Hematopoietic multipotent progenitor cell treated with erythropoietin and hydrocortisone succinate and interleukin-3 and kit ligand, for 17 days (in vitro differentiated cells): ENCODE measurements at places on chromosomes 7 and 10.

DNA sequence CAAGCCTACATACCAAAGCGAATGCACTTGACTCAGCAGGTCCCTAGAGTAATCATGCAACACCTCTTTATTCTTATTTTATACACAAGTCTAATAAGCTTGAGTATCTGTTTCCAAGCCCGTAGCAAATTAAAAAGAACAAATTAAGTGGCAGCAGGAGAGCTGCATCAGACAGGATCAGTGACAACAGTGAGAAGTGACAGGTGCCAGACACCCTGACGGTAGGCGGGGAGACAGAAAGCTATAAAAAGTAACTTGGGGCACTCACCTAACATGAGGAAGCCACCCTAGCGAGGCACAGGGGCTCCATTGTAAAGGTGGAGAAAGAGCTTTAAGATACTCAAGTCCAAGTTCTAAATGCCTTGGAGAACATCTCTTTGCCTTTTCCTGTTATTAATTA is 174.2 kb downstream of the PLXNA4 start:
- no peak for DNase-seq

DNA sequence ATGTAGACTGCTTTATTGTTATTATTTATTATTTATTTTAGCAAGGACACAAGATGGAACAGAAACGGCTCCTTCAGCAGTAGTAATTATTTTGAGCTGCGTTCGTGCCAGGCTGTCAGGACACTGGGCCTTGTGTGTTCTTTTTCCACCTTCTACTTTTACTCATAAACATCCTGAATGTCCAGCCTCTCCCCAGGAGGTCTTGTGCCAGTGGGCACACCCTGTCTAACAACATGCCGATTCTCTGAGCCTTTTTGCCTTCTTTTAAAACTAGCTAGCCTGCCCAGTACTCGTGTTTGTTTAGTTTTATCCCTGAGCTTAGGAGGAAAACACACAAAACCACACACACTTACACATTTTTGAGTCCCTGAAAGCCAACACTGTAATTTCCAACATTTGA is 1.2 kb downstream of the SCIN start:
- DNase-seq, result no peak

DNA sequence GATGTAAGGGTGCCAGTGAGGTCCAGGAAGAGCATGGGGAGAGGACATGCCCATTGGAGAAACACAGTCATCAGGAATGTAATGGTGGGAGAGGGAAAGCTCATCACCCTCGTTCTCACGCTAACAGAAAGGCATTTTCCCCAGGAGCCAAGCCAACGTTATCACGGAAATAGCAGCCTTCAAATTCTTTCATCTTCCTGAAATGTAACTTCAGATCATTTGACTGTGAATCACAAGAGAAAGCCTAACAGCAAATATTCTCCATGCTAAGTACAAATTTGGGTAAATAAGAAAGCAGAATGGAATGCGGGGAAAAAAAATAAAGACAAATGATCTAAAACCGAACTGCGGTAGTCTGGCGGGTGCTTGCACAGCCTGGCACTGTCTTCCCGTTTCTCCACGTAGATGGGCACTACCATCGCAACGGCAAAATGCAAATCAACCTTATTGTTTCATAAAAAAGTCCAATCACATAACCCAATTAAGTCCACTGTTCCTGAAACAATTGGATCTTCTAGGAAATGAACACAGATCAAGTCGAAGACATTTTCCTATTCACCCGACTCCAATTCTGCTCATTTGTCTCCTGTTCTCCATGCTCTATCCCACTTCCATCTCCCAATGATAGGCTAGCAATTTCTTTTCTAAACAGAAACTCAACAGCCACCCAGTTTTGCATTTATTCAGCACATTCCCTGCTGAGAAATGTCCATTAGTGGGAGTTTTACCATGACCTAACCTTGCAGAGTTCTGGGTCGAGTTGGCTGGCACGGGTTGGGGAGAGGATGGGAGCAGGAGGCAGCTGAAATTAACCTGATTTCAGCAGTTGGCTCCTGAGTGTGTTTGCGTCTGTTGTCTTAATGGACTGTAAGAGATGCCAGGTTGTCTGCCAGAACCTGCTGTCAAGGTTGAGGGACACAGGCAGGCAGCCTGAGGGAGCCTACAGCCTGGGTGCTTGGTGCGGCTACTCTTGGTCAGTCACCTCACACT is 74.6 kb upstream of the FRMD4A start:
- no peak for DNase-seq

DNA sequence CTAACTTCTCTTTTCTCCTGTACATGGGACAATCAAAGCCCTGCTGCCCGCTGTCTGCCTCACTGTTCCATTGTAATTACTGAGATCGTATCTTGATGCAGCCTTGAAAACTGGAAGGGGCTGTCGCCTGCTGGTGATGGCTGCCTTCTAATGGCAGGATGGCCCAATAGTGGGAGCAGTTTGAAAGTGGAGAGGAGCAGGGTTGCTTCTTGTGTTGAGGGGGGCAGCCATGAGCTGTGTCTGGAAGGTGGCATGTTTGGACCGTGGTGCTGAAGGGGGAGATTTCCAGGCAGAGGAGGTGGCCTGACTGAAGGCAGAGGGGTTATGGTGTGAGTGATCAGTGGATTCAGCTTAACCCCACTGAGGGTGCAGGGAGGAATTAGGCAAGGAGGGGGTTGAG is 8.1 kb downstream of the WDFY4 start:
- DNase-seq, result no peak

GRCh38 chr10:80459047-80459865 is 5.1 kb downstream of the TSPAN14 start:
- peak; percentile 69 for DNase-seq

GRCh38 chr10:115918812-115919211 is 354.2 kb downstream of the GFRA1 start:
- no peak for DNase-seq

- DNase-seq, result no peak
These were observed 1063.0 kb upstream of the AUTS2 start for GRCh38 chr7:68535266-68535665.

DNA sequence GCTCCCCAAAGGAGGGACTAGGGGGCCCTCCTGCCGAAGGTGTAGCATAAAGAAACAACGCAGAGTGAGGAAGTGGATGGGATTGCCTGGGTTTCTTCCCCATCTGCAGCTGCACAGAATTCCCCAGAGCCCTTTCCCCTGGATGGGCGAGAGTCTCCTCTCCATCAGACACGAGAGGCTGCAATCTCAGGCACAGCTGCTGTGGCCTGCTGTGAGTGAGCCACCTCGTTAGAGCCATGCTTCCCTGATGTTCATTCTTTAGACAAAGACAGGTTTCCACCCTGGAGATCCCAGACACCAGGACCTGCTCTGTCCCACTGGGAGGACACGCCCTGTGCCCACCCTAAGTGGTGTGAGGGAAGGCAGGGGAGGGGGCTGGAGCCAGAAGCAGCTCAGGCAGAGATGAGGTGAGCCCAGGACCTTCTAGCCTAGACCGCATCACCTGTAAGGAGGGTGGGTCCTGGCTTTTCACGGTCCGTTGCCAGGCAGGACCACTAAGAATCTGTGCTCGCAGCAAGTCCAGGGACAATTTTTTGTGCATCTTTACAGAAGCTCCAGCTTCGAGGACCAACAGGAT is 268.6 kb upstream of the TCERG1L start:
- no peak for DNase-seq

GRCh38 chr10:46323176-46323575 is 36.4 kb downstream of the ANTXRL start:
- no peak for DNase-seq

DNA sequence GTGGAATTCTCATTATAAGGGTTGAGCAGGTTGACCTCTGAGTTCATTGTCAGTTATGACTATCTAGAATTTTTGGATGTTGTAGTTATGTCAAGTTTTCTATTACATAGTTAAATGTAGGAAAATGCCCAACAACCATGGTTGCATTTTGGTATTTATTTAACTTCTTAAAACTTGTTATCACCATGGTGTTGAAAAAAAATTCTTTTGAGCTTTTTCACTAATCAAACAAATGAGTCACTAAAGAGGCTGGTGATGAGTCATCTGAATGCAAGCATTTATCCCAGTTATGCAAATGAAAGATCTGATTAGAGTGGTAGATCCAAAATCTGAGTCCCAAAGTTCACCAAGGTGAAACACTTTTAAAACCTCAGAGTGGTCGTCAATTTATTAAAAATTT is 624.7 kb upstream of the IGFBP3 start:
- no peak for DNase-seq

DNA sequence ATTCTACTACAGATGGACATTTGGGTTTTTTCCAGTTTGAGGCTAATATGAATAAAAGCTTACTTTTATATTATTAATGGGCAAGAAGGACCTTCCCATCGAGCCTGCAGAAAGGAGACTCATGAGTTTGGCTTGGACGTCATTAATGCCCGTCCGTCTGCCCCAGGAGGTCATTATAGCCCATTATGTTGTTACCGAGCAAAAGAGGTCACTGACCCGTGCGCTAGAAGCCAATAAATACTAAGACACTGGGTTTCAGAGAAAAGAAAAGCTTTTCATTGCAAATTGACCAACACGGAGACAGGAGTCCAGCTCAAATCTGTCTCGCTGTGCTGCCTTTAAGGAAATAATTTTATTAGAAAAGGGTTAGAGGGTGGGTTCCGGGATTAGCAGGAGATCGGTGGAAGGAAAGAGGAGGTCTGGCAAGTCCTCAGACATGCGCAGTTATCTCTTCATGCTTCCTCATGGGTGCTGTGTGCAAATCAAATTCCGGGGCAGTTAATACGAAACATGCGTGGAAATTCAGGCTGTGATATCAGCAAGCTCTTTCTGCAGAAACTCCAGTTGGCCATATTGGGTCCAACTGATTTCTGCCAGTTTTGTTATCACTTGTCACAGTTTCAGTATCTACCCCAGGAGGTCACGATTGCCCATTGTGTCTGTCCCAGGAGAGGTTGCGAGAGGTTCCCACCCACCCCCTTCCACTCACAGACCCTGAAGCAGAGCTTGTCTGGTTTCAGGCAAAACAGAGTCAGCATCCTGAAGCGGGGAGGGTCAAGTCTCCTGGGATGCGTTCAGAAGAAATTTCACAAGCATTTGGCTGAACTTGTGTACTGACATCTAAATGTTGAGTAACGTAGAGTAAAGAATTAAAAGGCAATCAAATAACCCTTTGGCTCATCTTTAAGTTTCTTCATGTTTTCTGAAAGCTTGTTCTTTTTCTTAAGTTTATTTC is 1.1 kb upstream of the GALNTL5 start:
- DNase-seq, result no peak

- peak; percentile 73 for DNase-seq
These were observed 4.0 kb upstream of the IGF2BP3 start for GRCh38 chr7:23474094-23474828.
